ENCODE measurements at places on chromosomes 2 and 18.

DNA sequence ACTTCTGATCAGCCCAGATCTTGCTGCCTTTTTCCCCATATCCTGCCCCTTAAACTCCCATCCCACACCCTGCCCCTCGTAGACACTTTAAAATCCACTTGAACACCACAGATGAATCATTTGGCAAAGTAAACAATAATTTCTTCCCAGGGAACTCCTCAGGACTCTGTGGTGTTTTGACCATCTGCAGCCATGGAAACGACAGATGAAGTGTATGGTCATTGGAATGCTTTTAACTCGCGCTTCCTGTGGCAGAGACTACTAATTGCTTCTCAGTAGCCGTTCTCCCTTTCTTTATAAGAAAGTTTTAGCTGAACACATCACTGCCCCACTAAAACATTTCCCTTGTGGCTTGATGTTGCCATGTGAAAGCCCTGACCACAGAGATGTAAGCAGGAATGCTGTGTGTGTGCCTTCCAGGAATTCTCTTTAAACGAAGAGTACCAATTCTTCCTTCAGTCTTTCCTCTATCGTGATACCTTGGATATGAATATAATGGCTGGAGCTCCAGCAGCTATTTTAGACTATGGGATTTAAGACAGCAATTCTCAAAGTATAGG is 92.7 kb upstream of the PARD3B start:
- peak; percentile 91 for DNase-seq

DNA sequence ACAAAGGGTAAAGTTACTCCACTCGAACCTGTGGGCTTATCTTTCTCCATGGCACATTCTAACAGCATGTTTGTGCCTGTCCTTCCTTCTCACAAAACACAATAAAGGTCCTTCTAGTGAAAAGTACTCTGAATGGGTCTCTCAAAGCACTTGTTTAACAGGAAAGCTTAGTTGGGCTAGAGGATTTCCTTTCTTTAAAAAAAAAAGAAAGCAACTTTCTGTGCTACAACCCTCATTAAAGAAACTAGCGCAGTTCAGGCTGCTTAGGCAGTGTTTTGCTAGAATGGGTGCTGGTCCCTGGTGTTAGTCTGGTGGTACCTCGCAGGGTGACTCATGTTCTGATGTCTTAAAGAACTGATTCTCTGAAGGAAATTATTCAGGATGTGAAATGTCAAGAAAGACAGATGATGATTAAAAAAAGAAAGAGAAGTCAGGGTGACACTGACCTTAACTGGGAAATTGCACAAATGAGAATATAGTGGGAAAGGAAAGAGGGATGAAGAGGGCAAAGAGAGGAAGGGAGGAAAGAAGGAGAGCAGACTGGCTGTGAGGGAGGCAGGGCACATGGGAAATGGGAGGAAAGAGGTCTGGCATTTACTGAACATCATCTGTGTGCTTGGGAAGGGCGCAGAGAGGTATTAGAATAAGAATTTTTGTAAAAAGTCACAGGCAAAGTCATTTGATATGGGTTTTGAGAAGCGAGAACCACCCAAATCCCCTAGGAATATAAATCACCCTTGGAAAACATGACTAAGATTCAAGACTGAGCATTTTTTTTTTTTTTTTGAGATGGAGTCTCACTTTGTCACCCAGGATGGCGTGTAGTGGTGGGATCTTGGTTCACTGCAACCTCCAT is 74.9 kb downstream of the ATP8B1 start:
- peak; percentile 62 for DNase-seq

GRCh38 chr2:76711490-76711889 is 810.7 kb downstream of the LRRTM4 start:
- no peak for DNase-seq

DNA sequence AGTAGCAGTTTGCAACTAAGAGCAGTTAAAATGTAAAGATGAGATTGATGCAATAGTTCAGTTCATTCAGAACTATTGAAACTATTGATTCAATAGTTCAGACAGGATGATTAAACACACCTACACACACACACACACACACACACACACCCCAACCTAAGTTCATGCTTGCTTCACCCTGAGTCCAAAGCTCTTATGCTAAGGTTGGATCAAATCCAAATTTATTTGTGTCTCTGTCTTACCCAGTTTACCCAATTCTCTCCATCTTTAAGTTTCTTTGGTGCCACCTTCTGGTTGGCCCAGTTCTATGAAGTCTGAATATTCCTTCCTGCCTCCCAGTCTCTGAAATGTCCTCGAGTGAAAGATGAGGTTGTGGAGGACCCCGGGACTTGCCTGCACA is 5.1 kb downstream of the SERPINB8 start:
- peak; percentile 57 for DNase-seq

- DNase-seq = no peak
Observed at GRCh38 chr18:79801641-79802040, 3.9 kb downstream of the KCNG2 start.

DNA sequence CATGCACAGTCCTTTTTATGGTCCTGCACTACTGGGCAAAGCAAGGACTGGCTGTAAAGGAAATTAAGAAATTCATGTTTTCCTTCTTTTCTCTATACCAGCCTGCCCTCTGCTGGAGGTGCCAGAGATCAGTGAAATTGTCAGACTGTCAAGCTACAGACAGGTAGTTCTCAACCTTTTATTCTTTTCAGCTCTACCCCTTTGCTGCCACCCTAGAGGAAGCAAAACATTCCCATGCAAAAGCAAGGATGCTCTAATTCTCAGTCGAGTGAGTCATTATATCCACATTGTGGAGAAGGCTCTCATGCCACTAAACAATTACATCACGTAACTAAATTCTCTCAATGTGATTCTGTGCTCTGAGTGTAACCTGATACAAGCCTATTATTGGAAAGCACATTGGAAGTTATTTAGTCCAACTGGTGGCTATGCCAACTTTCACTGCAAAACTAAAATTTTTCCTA is 25.0 kb upstream of the RAPGEF4 start:
- peak; percentile 92 for DNase-seq

DNA sequence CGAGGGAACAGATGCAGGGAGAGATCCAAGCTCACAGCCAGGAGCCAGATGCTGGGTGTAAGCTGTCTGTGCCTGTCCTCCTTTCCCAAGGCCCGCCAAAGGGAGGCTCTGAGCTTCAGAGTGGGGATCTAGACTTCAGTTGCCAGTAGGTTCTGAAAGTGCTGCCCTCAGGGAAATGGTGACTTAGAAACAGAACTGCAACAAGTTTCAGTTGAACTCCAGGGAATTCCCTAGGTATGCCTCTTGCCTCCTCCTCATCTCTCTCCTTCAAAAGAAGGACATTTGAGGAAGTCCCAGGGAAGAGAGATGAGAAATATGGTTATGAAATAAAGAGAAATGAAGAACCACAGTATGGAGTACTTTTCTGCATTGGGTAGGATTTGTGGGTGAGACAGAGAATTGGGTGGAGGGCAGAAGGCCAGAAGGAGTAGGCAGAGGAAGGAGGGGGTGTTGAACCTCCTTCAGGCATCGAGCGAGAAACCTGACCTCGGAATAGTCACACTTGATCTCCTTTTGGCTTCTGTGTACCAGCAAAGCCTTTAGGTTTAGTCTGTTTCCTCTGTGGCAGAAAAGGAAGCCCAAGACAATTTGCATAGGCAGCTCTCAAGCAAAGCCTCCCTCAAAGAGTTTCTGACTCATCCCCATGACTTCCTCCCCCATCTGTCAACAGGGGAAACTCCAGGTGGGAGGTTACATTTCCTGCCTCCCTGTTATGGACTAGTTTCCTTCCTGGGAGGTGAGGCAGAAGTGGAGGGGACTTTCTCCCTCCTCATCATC is 45.7 kb downstream of the QPCT start:
- DNase-seq = peak; percentile 95

DNA sequence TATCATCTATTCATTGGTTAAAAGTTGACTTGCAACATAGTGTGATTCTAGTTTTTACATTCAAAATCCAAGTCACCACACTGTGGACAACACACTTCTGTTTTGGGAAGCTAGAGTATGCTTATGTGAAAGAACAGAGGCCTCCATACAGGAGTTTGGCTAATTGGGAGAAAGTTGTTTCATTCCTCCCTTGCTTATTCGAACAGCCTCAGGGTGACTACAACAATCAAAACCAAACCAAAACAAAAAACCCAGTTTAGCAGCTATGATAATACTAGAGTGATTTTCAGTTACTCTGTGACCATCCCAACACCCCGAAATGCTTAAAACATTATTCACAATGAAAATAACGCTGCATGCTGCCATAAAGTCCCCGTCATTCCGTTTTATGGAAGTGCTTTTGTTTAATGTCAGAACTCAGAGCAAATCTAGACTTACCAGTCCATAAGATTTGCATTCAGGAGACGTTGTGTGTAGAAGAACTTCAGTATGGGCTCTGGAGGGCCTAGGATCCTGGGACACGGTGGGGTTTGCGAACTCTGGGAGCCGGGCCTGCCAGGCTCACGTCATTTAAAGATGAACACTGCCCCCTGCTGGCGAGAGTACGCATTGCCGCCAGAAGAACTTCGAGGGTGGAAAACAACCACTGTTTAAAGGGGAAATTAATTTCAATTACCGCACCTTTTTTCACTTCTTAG is 111.4 kb downstream of the FTCDNL1 start:
- peak; percentile 56 for DNase-seq

GRCh38 chr2:23530909-23531276 is 145.9 kb downstream of the KLHL29 start:
- no peak for DNase-seq

DNA sequence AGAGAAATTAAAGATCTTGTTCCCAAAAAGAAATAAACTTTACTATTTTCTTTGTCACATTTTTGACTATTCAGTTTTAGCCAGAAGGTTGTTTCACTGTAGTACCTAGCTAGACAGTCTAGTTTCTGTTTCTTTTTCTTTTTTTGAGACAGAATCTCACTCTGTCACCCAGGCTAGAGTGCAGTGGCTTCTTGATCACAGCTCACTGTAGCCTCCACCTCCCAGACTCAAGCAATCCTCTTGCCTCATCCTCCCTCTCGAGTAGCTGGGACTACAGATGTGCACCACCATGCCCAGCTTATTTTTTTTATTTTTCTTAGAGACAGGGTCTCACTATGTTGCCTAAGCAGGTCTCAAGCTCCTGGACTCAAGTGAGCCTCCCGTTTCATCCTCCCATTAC is 2.2 kb downstream of the RBM45 start:
- DNase-seq = no peak

DNA sequence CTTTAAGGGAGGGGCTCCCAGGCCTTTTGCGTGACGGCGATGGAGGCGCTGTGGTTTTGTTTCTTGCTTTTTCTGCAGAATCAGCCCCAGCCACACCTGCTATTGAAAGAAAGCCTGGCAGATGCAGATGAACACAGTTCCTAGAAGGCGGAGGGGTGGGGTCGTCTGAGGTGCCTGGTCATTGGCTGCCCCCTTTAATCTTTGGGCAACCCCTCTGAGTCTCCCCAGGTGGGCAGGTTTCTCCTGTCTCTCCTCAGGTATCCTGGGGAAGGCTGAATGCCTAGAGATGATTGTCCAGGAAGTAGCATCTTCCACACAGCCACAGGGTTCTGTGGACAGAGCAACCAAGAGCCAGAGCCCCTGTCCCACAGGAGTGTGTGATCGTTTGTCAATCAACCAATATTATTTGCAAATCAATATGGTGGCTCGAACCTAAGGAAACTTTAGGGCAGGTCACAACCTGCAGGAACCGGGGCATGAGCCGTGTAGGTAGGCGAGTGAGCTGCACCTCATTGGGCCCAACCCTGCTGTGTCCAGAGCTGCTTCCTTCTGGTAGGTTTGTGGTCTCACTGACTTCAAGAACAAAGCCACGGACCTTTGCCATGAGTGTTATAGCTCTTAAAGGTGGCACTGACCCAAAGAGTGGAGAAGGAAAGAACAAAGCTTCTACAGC is 104.3 kb downstream of the NDUFA10 start:
- DNase-seq = no peak

DNA sequence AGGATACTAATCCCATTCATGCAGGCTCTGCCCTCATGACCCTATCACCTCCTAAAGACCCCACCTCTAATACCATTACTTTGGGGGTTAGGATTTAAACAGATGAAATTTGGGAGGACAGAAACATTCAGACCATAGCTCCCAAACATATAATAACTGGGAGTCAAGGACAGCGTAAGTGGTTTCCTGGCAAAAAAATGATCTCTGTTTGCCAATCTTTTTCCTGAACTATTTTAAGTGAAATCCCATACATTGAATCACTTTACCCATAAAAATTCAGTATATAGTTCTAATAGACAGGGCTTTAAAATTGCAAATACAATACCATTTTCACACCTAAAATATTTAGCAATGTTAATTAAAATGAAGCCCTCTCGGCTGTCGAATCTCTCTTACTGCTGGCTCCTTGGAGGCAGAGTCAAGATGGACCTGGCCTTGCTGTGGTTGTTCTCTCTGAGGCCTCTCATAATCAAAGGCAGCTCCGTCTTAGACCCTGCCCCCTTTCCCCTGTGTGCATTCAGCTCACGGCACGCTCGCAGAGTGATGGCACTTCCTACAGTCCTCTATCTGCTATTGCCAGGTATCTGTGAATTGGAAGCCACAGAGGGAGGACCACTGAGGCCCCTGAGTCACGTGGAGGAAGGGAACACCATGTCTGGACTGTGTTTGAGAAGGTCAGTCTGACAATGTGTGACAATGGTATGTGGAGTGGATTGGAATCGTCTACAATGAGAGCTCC is 132.3 kb downstream of the UXS1 start:
- no peak for DNase-seq

GRCh38 chr2:173929441-173929840 is 35.7 kb downstream of the SP3 start:
- no peak for DNase-seq

- DNase-seq = peak; percentile 98
Observed at GRCh38 chr2:32627814-32628579, at the start of gene TTC27. TTC27 (plus strand) TSS chr2:32628050; CDS start chr2:32628293, 243 bp downstream.

GRCh38 chr2:166984188-166984587 is 95.9 kb downstream of the XIRP2 start:
- DNase-seq = no peak

DNA sequence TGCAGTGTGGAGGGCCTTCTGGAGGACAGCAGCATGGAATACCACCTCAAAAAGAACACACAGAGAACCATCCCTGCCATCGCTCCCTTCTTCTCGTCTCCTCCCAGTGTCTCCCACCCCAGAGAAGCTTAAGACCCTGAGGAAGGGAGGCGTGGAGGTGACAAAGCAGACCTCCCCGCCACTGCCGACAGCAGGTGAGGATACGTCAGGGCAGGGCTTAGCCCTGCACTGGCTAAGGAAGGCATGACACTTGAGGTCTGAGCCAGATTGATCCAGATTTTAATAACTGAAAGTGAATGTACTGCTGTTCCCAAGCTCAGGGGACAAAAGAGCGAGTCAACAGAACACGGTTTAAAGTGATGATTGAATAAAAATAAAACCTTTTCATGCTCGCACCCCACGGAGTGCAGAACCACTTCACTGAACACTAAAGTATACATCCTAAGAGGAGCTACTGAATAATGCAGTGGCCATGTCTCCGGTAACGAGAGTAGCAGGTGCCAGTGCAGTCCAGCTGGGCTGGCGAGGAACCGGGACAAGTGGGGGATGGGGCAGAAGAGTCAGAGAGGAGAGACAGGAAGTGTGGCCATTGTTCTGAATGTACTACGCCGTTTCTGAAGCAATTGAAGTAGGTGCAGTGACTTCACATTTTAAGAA is 391.0 kb downstream of the CDH2 start:
- DNase-seq = no peak

- DNase-seq = no peak
Observed at GRCh38 chr2:217316743-217317142, 456.9 kb upstream of the TNP1 start.
